Hematopoietic multipotent progenitor cell treated with erythropoietin and hydrocortisone succinate and interleukin-3 and kit ligand, for 4 days (in vitro differentiated cells): ENCODE measurements at places on chromosomes 7 and 10.

DNA sequence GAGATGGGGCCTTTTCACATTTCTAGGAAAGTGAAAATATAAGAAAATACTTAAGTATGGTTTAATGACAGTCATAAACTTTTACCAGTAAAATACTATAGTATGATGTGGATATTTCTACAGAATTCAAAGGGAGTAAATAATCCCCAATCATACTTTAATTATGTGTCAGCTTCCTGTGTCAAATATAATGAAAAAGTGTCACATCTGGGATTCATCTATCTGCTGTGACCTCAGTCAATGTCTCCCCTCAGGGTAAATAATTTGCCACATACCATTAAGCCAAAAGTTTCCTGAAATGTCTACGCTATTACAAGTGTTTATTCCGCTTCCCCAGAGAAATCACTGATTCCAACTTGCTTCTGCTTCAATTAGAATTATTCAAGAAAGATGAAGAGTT is 110.5 kb downstream of the ITGA8 start:
- DNase-seq = no peak

- DNase-seq = no peak
Measured at GRCh38 chr7:133155146-133155545, 73.3 kb upstream of the CHCHD3 start.

GRCh38 chr10:91313796-91314485 is 93.5 kb downstream of the PCGF5 start:
- no peak for DNase-seq

GRCh38 chr10:105063796-105064195 is 422.7 kb downstream of the SORCS3 start:
- DNase-seq = peak; percentile 37

GRCh38 chr10:101237982-101238731 is 8.9 kb upstream of the LBX1 start:
- no peak for DNase-seq

GRCh38 chr7:88735920-88736319 is 23.6 kb upstream of the ZNF804B start:
- DNase-seq = no peak

DNA sequence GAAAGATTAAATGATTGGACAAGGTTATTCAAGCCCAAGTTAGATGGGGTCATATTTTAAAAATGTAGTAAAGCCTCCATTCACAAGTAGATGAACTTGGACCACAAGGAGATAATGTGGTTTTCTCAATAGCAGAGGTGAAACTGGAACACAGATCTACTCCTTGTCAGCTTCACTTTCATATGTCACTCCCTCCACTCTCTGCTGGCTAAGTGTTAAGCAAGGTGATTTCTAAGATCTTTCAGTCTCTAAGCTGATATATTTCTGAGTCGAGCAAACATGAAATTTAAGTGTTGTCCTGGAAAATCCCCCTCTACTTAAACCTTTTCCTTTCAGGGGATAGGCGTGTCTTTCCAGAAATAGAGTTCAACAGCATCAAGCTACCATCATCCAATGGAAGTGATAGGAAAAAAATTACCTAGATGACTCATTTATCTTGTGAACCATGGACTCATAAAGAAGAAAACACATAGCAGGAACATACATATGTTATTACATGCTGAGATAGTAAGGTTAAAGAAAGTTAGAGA is 275.0 kb downstream of the PTEN start:
- no peak for DNase-seq

GRCh38 chr7:70585071-70585470 is 546.9 kb upstream of the GALNT17 start:
- DNase-seq = peak; percentile 15

DNA sequence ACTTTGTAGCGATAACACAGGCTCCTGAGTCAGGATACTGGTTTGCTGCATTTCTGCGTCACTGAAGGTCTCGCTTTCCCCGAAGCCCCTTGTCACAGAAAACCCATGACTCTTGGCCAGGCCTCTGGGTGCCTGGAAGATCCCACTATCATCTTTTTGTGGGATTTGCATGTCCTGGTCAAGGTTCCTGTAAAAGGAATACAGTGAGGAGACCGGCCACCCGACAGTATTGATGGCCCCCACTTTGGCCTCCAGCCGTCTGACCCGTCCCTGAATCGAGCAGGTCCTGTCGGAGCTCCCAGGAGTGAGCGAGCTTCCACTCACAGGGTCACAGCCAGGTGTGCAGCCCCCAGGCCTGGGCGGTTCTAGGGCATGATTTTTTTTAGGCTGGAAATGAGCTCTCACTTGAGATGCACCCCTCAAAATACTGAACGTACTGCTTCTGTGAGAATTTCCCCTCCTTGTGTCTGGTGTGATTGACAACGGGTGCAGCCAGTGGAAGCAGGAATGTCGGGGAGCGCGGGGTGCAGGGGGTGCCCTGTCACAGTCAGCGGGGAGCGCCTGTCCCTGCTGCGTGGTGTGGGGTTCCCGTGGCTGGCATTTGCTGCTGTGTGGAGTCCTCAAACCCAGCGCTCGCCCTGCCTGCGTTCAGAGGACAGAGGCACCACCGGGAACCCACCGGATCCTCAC is 75.8 kb downstream of the DNAJB6 start:
- no peak for DNase-seq

DNA sequence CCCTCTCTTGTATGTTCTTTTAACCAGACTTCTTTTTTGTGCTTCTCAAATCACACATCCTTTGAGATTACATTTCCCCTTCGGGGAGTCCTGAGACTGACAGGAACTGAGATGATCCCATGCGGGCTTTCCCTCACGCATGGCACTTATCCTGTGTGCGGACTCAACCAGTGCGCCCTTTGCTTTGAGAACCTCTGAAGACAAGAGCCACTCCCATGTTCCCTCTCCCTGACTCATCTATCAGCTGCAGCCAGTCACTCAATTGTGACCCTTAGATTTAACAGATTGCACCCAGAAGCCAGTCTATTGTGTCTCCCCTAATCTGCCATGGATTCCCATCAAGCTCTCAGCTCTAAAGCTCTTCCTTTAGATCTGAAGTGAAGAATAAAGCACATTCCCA is 353.9 kb upstream of the MEOX2 start:
- no peak for DNase-seq

DNA sequence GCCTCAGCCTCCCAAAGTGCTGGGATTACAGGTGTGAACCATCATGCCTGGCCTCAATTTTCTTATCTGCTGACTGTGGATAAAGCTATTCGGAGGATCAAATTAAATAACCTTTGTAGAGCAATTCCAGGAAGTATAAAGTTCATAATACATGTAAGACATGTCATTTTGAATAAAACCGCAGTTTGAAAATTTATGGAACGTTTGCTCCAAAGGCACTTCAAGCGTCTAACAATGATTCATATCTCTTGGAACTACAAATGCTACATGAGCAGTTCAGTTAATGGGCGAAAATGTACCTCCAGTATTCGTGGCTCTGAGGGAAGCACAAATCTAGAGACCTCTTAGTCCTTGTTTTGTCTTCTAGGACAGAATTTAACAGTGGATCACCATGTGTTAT is 190.3 kb downstream of the GALNT17 start:
- DNase-seq = no peak

DNA sequence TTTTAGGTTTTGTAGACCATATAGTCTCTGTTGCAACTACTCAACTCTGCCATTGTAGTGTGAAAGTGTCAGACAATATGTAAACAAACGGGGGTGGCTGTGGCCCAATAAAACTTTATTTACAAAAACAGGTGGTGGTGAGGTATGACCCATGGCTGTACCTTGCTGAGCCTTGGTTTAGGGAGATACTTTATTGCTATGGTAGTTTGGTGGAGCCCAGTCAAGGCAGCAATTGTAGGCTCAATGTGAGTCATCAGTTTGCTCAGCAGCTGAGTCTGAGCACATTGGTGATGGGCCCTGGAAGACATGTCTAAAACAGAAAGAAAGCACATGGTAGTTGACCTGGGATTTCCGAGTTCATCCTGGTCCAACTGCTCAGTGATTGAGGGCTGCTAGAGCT is 242.5 kb downstream of the REEP3 start:
- no peak for DNase-seq

- DNase-seq = no peak
Measured at GRCh38 chr10:109430043-109430760, 493.1 kb downstream of the XPNPEP1 start.

DNA sequence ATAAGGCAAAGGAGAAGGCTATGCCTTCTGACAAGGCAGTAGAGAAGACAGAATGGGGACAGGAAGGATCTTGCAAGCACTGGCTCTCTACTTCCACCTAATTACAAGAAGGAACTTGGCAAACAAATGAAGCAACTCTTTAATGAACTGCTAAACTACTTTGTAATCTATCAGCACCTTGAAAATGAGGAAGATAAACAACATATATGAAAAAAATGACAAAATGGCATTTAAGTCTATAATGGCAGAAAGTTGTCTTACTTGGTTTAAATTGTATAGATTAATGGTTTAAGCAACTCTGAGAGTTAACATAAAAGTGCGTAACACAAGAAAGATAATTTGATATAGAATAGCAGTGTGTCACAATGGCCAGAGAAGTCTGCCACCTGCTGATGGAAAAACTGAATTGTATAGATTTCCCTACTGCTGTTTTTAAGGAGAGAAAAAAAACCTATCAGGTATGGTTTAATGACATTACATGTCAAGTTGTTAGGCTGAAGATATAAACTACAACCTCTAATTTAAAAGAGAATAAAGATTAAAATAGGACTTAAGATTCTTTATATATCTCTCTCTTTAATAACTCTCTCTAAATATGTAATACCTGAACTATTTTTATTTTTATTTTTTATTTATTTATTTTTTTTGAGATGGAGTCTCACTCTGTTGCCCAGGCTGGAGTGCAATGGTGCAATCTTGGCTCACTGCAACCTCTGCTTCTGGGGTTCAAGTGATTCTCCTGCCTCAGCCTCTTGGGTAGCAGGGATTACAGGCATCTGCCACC is 11.8 kb downstream of the NT5C3A start:
- DNase-seq = peak; percentile 81

GRCh38 chr7:118583641-118584040 is 359.1 kb downstream of the ANKRD7 start:
- no peak for DNase-seq

- DNase-seq = no peak
Measured at GRCh38 chr10:95478935-95479334, 82.2 kb downstream of the SORBS1 start.

- DNase-seq = no peak
Measured at GRCh38 chr7:118452128-118452527, 227.6 kb downstream of the ANKRD7 start.

DNA sequence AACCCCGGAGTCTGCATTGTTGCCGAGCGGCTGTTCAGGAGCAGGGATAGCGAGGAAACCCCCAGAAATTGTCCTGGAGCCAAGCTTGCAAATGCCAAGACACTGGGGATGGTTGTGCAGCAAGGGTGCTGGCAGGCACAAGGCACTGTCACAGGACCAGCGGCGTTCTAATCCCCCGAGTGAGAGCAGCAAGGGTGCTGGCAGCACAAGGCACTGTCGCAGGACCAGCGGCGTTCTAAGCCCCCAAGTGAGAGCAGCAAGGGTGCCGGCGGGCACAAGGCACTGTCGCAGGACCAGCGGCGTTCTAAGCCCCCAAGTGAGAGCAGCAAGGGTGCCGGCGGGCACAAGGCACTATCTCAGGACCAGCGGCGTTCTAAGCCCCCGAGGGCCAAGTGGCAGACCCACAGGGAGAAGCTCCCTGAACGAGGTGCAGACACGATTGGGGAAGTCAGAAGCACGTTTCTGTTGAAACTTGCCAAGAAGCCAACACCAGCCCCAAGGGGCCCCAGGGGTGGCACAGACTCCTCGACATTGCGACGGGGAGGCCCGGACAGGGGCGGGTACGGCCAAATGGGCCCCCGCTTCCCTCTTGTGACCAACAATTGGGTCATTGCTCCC is 40.4 kb upstream of the INPP5A start:
- peak; percentile 52 for DNase-seq

DNA sequence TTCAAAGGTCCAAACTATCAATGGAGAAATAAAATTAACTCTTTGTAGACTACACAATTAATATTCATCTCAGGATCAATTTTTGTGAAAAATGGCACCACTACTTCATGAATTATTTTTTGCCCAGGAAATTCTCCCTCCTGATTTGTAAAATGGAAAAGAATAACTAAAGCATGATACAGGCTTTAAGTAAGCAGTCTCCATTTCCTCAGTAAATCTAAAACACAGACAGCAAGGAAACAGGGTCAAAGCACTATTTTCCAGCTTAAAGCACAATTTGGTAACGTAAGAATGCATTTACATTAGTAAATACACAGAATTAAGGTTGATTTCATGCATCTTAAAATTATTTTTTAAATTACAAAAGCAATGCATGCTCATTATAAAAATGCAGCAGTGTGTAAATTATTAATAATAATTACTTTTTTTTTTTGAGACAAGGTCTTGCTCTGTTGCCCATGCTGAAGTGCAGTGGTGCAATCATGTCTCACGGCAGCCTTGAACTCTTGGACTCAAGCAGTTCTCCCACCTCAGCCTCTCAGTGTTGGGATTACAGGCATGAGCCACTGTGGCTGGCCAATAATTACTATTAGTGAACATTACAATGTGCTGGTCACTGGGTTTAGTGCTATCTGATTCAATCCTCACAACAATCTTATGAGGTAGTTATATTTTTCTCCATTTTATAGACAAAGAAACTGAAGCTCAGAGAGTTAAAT is 26.1 kb upstream of the VCL start:
- DNase-seq = no peak

DNA sequence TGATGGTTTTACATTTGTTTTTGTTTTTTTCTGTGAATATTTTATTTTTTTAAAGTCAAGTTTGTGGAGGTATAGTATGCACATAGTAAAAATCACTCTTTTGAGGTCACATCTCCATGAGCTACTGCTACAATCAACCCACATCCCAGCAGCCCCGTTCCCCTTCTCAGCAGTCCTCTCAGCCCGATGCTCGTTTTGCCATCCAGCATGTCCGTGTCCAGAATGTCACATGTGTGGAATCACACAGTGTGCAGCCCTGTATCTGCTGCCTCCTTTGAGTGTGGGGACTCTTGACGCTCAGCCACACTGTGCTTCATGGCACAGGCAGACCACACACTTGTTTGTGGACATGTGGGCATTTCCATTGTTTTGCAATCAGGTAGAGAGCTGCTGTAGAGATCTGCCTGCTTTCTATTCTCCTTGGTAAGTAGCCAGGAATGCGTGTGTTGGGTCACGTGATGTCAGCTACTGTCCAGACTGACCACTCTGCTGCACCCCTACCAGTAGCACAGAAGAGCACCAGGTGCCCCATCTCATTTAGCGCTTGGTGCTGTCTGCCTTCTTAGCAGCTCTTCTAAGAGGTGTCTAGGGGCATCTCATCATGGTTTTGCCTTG is 71.6 kb upstream of the CAMK2B start:
- no peak for DNase-seq

DNA sequence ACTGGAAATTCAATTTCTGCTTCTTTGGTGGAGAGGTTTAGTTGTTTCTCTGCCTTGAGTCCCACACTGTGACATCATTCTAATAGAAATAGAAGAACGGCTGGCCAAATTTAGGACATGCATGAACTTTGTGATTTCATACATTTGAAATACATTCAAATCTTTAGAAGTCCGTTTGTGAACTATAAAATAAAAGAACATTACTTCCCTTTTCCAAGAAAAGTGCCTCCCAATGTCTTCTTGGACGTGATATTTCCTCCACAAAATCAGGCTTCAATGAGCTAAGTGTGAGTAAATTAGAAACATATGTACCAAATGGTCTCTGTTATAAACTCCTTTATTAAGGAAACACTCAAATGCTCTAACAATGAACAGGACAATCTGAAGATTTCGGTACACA is 314.5 kb upstream of the AKR1E2 start:
- DNase-seq = no peak
